Activated naive CD8-positive, alpha-beta T cell treated with anti-CD3 and anti-CD28 coated beads, Interleukin-2, amount 50 U/mL, for 24 hours (primary cell): ENCODE measurements at places on chromosomes 16 and 17.

- DNase-seq = no peak
Observed at GRCh38 chr17:19460700-19461099, 49.7 kb downstream of the RNF112 start.

GRCh38 chr17:31391496-31391949 lies at the start of gene RAB11FIP4:
Gene RAB11FIP4 (plus strand): TSS chr17:31391675. CDS start chr17:31391853, 178 bp downstream.
- DNase-seq = peak; percentile 16

- DNase-seq = no peak
Observed at GRCh38 chr17:61478026-61478789, 26.0 kb downstream of the TBX4 start.

- no peak for DNase-seq
Observed at GRCh38 chr16:25271421-25271820, 13.8 kb upstream of the ZKSCAN2 start.

DNA sequence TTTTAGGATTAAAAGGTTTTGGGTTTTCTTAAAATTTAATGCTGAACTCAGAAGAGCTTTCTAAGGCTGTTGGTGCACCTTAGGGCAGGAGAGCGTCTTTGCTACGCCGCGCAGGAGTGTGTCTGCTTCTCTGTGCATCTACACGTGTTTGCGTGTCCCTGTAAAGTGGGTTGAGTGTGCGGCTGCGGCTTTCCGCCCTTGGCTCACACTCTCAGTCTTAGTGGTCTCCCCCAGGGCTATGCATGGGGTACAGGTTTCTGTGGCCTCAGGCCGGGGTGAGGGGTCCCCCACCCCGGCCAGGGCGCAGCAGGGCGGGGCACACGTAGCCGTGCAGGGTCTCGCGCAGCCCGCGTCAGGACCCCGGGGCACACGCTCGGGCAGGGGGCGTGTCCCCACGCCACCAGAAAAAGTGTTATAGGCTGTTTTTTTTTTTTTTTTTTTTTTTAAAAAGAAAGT lies 727 bp upstream of the TENT4B start:
- DNase-seq = peak; percentile 71

DNA sequence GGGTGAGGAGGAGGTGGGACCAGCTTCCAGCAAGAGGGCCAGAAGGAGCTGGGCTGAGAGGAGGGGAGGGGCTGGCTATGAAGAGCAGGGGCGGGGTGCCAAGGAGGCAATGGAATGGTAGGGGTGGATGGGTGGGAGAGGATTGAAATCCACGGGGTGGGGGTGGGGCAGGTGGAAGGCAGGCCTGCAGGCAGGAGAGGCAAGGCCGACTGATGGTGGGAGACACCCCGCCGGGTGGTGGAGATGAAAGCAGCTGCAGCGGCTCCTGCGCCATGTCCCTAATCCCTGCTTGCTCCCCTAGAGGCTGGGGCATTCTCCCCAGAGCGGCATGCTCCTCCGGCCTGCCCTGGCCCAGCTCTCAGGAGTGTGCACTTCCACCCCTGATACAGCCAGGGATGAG lies 27.8 kb upstream of the TAC4 start:
- no peak for DNase-seq

DNA sequence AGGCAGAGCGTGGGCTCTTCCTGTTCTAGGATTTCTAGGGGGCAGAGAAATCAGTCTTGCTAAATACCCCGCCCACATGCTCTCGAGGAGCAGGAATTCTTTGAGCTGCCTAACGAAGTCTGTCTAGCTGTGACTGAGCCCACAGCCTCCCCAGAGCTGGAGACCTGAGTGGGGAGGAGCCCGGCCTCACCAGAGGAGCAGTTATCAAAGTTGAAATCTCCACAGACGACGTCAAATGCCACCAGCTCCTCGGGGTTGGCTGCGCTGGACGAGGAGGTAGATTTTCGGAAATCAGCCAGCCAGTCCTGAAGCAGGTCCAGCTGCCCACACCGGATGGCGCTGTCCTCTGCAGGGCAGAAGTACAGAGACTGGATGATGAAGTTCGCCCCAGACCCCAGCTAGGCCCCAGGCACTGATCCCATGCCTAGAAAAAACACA lies 53.8 kb downstream of the PRMT7 start:
- no peak for DNase-seq
